ENCODE measurements at places on chromosomes 4 and X. TPM values are rescaled to one million over a fixed set of nuclear protein-coding genes. Genes with fewer than 3 reads are reported as not detected.

FAM149A gene
- 0.08 TPM for polyA plus RNA-seq

GRCh38 chr4:182937268-182938204, 20.4 kb upstream of the DCTD start:
- no peak for DNase-seq

CCNI gene
- polyA plus RNA-seq: 88.6 TPM

- DNase-seq: no peak
Measured at GRCh38 chrX:12170755-12171154, 32.5 kb downstream of the FRMPD4 start.

TBC1D9 gene
- polyA plus RNA-seq: 22.7 TPM

GRCh38 chr4:94305466-94306225, 37.0 kb downstream of the HPGDS start:
- DNase-seq: no peak

DNA sequence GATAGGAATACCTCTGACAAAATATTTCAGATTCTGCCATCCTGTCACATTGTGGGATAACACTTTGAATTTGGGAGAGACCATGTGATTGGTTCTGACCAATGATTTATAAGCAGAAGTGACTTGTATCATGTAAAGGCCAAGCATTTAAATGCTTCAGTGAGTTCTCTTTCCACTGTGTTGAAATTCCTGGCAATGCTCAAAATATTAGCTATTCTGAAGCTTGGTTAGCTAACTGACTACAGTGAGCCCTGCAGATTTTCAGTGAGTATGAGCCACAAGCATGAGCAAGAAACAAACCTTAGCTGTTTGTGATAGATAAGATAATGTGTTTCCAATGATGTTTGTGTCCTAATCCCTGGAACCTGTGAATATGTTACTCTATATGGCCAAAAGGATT, 562.8 kb upstream of the AADAT start:
- DNase-seq: no peak

Data from endothelial cell of umbilical vein (primary cell).